Activated T-cell treated with anti-CD3 and anti-CD28 coated beads for 48 hours (primary cell): ENCODE measurements at places on chromosomes 6 and 20.

- no peak for DNase-seq
These were observed 78.6 kb downstream of the FAXC start for GRCh38 chr6:99270826-99271225.

DNA sequence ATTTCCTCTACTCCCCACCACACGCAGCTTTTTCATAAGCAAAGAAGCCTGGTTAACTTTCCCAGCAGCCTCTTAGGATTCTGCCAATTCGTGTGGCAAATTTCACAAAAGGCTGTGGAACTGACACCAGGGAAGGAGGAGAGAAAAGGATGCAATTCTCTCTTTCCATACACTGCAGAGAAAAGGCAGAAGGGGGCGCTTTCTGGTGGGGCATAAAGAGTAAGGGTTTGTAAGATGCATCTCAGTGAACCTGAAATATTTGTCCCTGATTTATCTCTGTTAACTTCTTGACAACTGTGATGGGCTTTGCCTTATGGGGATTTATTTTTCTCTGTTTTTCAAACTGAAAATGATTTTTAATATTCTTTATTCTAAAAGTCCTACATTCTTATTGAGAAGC is 45.5 kb upstream of the GLP1R start:
- no peak for DNase-seq

DNA sequence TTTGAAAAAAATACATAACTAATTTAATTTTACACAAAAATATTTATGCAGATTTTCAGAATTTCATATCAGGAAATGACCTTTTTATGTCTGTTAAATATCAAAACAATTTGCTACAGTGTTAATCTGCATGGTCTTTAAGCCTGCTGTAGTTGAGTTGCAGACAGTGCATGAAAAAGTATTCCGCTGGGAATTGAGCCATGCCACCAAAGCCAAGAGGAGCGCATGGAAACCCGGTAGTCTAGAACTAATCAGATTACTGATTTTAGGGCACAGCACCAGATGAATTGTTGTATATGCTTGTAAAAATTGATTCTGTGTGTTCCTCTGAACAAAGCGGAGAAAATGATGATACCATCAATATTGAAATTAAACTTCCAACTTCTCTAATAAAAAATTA is 34.3 kb upstream of the LAMP5 start:
- DNase-seq = no peak

DNA sequence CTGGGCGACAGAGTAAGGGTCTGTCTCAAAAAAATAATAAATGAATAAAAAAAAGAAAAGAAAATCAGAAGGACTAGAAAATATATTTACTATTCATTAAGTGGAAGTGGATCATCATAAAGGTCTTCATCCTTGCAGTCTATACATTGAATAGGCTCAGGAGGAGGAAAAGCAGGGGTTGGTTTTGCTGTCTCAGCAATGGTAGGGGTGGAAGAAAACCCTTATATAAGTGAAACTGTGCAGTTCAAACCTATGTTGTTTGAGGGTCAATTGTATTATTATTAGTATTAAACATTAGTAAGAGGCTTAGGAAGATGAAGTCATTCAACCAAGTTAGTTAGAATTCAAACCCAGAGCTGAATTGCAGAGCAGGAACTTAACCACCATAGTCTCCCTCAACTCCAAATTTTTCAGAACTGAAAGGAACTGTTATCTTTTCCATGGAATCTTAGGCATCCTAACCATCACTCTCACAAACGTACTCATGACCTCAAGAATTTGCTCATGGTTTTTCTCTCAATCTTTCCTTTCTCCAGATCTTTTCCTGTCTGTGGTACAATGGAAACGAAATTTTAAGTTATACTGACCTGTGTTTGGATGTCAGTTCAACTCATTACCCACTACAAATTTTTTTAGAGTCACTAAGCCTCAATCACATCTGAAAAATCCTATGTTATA is 7.7 kb upstream of the SMIM13 start:
- no peak for DNase-seq

DNA sequence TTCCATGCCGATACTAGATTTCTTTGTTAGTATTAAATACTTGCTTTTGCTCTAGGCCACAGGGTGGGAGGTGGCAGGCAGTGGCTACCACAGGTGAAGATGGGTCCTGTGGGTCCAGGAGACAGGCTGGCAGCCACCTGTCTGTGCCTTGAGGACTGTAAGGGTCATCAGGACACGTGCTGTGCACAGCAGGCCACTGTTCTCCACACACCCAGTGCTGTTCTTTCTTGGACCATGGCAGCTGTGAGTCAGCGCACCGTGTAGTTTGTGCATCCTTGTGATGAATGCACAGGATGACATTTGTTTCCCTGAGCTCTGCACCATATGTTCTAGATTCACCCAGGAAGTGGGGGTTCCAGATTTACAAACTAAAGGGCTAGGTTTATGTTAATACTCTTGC is 317.0 kb downstream of the ZFAND3 start:
- DNase-seq = no peak

DNA sequence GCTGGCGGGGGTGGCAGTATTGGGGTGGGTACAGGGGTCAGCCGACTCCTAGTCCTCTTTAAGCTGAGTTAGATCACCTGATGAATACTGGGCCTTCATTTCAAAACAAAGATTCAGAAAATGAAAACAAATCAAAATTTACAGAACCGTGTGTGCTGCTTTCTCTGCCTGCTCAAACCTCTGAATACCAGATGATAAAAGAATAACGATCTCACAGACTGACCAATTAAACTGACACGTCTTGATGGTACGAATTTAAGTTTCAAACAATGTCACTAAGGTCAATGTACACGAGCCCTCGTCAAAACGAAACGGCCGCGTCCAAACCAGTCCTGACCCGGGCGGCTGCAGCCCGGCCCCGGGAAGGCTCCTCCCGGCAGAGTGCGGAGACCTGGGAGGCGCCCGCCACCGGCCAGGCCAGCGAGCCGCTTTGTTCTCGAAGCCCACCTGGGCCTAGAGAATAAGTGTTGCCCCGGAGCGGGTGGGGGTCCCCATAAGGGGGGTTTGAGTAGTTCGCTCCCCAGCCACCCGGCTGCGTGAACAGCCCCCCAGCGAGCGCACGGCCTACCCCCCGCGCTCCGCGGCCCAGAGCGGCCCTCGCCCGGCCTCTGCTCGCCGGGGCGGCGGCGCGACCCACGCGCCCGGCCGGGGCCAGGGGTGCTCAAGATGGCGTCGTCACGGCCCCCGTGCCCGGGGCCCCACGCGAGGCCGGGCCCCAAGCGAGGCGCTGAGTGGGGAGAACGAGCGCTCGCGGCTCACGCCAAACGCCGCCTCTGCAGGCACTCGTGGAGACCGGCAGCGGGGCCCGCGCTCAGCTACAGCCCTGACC is 728 bp downstream of the PSMA7 start:
- no peak for DNase-seq

GRCh38 chr20:18144541-18145099 is 7.0 kb downstream of the KAT14 start:
- no peak for DNase-seq
